GM04503 (cell line): ENCODE measurements at places on chromosomes 7 and 10.

GRCh38 chr10:12509016-12509793 lies 159.9 kb downstream of the CAMK1D start:
- no peak for DNase-seq

DNA sequence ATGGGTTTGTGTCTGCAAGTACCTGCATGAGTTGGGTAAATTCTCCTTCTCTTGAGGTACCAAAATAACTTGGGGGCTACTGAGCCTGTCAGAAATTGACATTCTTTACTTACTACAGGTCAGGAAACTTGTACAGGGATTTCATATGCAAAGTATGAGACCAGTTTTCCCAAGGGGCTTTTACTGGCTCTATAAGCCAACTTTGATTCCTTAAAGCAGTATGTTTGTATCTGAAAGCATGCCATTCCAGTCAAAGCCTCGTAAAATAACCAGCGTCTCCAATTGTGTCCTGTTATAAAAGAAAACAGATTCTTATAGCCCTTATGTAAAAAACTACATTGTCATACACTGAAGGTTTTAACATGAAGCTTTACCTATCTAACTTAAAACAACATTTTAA lies 90.2 kb downstream of the ZNF467 start:
- no peak for DNase-seq

GRCh38 chr10:58576751-58577436 lies 64.2 kb downstream of the BICC1 start:
- no peak for DNase-seq

DNA sequence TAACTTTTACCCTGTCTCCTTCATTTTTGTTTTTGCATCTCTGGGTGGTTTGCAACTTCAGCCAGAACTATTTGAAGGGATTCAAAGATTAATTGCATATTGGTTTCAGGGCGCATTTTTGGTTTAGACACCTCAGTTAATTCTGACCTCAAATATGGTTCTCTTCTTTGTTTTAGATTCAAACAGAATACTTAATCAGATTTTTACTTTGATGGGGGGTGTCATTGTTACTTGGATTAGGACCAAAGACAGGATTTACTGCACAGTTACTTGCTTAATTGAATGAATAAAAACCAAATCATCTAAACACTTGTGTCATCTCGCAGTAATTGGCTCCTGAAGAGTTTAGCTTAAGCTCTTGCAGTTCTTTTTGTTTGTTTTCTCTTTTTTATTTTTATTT lies 100.9 kb downstream of the PHTF2 start:
- DNase-seq: no peak

GRCh38 chr10:5545426-5545777 lies 20.6 kb downstream of the CALML3 start:
- DNase-seq: no peak

DNA sequence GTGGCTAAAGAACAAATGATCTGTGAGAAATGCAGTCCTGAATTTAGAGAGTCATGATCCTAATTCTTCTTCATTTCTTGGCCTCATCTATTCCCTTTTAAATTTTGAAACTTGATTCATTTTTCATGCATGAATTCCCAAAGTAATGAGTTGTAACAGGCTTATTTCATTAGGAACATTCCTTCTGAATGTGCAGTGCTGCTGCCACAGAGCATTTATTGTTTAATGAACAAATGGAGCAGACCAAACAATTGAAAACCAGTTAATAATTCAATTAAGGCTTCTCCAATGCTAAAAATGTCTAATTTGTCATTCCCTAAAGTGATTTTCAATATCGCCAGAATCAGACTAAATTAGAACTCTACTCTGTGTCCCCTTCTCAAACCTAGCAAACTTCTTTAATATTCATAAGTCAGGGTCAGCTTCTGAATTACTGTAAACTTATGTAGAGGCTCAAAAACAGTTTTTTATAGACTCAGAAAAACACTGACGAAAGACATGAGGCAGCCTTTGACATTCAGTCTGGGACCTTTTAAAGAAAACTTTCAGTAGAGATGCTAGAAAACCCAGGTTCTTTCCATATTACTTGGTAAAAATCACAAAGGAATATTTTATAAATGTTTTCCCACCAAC lies 14.5 kb downstream of the LSMEM1 start:
- DNase-seq: no peak
